C1 segment of cervical spinal cord (tissue), 14 donors: ENCODE measurements at places on chromosomes 6 and 20.

GRCh38 chr6:143999406-143999805 lies 8.7 kb downstream of the PLAGL1 start:
- DNase-seq = no peak

DNA sequence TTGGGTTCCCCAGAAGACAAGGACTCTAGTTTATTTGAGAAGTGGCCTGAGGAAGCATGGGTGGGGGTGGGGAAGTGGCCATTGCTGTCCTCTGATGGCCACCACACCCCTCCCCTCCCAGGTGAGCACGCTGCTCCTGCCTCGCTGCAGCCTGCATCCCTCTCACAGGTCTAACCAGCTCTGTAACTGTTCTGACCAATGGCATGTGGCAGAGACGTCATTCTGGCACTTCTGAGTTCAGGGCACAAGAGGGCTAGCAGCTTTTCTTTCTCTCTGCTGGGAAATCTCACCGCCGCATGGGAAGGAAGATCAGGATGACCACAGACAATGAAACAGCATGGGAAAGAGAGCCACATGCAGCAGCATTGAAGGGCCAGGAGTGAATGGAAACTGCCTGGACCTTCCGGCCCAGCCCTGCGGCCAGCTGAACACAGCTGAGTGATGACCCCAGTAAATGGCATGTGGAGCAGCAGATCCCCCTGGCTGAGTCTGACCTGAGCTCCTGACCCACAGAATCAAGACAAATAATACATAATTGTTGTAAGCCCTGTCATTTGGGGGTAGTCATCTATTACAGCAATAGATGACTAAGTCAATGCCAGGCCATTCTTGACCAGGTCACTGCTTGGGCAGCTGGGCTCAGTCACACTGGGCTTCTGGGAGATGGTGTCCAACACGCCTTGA lies 179.8 kb downstream of the LINC00237 start:
- no peak for DNase-seq

DNA sequence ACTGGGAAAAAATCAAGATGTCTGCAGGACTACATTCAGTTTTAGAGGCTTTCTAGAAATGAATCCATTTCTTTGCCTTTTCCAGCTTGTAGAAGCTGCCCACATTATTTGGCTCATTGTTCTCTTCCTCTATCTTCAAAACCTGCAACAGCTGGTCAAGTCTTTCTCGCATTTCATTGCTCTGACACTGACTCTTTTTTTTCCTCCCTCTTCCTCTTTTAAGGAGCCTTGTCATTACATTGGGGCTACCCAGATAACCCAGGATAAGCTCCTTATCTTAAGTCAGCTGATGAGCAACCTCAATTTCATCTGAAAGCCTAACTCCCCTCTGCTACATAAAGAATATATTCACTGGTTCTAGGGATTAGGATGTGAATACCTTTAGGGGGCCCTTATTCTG lies 53.2 kb upstream of the CEP162 start:
- no peak for DNase-seq

DNA sequence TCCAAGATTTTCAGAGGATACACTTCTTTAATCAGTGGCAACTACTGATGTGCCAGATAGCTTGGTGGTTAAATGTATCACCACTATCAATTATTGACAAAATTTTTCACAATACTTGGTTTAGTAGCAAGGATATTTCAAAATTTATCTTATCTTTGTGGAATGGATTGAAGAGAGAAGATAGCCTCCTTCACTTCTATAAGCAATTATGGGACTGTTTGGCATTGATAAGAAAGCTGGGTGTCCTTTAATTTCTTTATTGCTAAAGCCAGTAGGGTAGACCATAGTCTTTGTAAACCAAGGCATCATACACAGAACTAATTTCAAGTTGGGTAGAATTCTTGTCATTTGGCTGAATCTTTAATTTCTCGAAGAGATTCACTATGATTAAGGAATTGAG lies 4.9 kb upstream of the RNF182 start:
- DNase-seq = no peak

GRCh38 chr6:119171088-119171841 lies 92.8 kb upstream of the FAM184A start:
- no peak for DNase-seq

- DNase-seq = no peak
Measured at GRCh38 chr20:33803921-33804337, 7.2 kb upstream of the CHMP4B start.

GRCh38 chr6:24620637-24621036 lies 25.4 kb downstream of the KIAA0319 start:
- DNase-seq = no peak

DNA sequence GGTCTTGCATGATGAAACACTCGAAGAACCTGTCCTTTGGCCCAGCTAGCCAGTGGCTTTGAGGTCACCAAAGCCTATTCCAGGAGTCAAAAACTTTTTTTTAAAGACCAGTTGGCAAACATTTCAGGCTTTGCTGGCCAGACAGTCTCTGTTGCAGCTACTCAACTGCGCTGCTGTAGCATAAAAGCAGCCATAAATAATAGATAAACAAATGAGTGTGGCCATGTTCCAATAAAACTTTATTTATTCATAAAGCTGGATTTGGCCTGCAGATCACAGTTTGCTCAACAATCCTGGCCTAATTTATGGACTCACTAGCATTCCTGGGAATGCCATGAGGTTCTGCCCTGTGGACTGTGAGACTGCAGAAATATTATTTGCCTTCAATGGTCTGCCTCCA lies 68.8 kb upstream of the LTV1 start:
- no peak for DNase-seq

- DNase-seq = no peak
Measured at GRCh38 chr6:166744223-166745134, 117.4 kb upstream of the RPS6KA2 start.

- DNase-seq = no peak
Measured at GRCh38 chr6:165769401-165769800, 106.4 kb upstream of the PDE10A start.

DNA sequence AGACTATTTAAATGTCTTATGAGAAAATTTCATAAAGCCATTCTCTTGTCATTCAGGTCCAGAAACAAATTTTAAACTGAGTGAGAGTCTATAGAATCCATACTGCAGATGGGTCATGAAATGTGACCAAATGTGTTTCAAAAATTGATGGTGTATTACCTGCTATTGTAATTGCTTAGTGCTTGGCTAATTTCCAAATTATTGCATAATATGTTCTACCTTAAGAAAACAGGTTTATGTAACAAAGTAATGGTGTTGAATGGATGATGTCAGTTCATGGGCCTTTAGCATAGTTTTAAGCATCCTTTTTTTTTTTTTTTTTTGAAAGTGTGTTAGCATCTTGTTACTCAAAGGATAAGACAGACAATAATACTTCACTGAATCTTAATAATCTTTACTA lies 5.0 kb downstream of the MARCKS start:
- DNase-seq = no peak

- no peak for DNase-seq
Measured at GRCh38 chr6:35497571-35498421, 917 bp upstream of the TEAD3 start.

GRCh38 chr20:11350126-11351005 lies 567.3 kb upstream of the BTBD3 start:
- DNase-seq = no peak

DNA sequence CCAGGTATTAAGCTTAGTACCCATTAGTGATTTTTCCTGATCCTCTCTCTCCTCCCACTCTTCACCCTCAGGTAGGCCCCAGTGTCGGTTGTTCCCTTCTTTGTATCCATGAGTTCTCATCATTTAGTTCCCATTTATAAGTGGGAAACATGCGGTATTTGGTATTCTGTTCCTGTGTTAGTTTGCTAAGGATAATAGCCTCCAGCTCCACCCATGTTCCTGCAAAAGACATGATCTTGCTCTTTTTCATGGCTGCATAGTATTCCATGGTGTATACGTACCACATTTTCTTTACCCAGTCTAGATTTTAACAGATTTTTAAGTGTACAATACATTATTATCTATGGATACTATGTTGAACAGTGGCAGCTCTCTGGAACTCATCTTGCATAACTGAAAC lies 44.4 kb downstream of the CYP24A1 start:
- DNase-seq = no peak

DNA sequence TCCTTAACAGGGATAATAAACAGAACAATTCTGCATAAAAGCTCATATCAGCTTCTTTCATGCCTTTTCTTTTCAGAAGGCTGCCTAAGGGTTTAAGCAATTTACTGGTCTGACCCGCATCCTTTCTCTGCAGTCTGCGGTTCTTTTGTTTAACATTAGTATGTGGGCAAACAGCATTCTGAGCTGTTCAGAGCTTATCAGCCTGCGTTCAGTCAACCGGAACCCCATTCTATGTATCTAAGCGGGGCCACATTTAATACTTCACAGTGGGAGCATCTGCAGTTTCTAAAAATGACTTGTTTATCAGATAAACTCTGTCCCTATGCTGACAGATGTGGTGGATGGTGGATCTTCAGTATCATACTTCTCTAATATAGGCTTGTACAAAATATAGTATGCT lies 758.9 kb upstream of the MMS22L start:
- no peak for DNase-seq

GRCh38 chr6:87925373-87926060 lies 122.1 kb upstream of the SPACA1 start:
- no peak for DNase-seq

DNA sequence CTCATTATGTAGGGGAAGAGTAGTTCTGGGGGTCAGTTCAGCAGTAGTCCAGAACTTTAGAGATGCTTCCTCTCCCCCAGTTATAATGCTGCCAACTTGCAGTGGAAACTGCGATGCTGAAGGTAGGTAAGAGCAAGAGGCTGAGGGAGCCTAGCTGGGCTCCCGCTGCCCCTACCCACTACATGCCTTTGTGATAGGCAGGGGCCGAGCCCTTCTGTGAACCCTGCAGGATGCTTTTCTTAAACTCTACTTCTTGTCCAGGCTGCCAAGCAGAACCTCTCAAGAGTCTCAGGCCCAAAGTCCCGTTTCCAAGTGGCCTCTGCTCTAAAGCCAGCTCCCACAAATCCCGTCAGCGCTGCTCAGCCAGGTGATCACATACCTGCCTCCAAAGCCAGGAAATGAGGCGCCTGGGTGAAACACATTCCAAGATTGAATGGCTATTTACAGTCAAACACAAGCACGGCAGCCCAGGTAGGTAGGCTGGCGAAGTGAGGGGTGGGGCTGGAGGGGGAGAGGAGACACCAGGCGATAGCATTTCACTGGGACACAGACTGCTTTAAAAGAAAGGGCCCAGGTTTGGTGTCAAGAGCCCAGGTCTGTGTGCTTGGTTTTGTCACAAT lies 150.7 kb downstream of the CD24 start:
- no peak for DNase-seq

GRCh38 chr6:5937169-5937909 lies 69.4 kb downstream of the NRN1 start:
- DNase-seq = no peak

DNA sequence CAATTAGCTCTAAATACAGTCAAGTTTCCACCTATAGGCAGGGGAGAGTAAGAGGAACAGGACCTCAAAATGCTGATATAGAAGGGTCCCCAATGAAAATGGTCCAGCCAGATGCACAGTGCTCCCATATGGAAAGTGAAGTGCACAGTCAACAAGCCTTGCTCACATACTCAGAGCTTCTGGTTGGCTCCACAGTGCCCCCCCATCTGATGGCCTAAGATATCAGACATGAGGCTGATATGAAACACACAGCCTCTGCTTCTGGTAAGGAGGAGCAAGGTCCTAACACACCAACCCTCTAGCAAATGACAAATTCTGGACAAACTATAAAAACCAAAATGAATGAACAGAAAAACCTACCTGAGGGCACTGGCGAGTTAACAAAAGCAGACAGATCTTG lies 111.4 kb upstream of the EMILIN3 start:
- DNase-seq = no peak

DNA sequence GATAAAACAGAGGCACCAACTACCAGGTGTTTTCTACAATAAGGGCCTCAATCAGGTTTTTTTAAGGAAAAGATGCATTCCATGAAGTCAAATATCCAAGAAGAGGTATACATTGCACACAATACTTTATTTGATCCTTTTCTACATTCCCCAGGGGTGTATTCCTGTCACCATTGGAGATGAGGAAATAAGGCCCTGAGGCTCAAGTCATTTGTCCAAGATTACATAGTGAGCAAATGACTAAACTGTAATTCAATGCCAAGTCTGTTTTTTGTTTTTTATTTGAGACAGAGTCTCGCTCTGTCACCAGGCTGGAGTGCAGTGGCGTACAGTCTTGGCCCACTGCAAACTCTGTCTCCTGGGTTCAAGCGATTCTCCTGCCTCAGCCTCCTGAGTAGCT lies 69.2 kb upstream of the CDYL start:
- no peak for DNase-seq

DNA sequence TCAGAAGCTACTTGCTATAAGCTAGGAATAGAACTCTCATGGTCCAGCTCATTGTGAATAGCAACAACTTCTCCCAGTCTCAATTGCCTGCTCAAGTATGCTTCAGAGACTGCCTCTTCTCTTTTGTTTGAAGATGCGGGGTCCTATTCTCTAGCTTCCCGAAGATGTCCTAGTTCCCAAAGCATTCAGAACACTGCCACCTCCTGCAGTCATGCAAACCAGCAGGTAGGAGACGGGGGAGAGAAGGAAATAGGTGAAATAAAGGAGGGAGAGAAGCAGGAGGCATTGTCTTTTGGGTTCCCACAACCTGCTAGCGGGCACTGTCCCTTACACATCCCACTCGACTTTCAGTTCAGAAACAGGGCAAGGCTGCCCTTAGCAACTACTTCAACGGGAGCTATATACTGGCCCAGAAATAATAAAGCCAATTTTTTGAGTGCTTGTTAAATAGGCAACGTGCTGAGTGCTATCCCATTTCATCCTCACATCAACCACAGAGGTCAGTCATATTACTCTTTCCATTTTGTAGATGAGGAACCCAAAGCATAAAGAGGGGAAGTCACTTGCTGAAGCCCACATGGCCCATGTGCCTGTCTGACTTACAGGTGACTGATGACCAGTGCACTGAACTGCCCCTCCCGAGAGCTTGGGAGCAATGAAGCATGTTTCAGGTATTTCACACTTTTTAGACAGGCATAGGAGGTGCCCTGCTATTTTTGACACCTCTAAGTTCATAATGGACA lies 61.9 kb upstream of the ATXN1 start:
- no peak for DNase-seq
